ENCODE measurements at places on chromosomes 7 and 10.

GRCh38 chr10:117419921-117420320 is 44.7 kb upstream of the PDZD8 start:
- DNase-seq, result no peak

DNA sequence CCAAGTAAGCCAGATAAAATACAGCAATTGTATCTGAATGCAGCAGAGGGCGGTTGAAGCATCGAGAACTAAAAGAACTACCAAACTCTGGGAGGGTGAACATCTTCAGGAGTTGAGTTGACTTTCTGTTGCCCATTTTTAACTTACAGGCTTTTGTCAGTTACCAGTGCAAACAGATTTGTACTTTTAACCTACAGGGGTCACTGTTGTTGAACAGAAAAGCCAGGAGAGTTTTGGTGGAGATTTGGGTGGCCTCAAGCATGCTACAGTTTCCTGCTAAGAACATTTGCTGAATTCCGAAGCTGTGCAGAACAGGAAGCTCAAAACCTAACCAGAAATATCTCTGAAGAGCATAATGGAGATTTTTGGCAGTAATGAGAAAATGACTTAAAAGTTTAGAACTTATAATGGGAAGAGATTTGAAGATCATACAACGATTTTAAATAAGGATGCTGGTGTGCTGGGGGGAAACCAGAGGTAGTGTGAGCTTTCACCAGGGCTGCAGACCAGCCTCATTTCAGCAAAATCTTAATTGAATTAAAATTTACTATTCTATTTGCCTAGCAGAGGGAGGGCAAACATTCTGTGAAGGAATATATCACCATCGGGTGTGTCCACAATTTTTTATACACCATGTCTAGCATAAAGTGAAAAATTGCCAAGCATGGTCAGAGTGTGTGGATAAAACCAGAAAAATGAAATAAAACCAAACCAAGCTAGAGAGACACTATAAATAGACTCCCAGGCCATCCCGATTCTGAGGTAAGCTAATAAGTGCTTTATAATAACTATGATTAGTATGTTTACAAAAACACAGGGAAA is 208.6 kb upstream of the CCDC6 start:
- DNase-seq, result no peak

- no peak for DNase-seq
Observed at GRCh38 chr7:19080093-19080492, 37.3 kb downstream of the TWIST1 start.

GRCh38 chr10:33377658-33378025 is 43.2 kb upstream of the NRP1 start:
- DNase-seq, result no peak

DNA sequence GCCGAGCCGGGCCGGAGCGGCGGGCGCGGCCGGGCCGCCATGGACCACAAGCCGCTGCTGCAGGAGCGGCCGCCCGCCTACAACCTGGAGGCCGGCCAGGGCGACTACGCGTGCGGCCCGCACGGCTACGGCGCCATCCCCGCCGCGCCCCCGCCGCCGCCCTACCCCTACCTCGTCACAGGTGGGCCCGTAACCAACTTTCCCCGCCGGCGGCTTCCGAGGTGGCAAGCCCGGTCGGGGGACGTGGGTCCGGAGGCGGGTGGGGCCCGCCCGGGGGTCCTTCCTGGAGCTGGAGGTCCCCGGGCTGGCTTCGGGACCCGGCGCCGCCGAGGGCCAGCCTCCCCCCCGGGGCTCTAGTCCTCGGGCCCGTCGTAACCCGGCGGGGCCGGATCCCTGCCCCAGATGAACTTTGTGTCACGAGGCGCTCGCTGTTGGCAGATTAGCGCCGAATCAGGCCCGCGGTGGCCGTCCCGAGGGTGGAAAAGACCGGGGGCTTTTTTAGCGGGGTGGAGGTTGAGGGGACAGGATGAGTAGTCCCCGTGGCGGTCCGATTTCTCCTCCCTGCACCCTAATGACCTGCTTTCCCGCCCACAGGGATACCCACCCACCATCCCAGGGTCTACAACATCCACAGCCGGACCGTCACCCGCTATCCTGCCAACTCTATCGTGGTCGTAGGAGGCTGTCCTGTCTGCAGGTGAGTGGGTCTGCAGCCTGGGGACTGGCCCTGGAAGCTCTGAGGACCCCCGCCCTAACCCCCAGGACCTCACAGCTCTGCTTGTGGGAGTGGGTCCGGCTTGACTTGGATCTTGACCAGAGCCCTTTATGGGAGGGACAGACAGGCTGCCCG is 496 bp downstream of the BRI3 start:
- DNase-seq, result peak; percentile 24

DNA sequence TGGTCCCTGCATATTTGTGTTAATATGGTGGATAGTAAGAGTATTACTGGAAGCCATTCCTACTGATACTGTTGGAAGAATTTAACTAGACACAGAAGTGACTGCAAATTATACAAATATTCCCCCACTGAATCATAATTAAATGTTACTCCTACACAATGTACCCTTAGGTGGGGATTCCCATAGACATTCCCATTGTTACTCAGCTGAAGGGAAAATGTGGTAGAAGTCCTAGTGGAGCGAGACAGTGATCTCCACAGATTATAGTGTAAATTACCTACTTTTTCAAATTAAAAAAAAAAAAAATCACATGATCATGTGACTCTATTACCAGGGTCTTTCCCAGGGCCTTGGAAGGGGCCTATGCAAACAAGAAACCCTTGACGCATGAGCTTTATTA is 611.8 kb downstream of the LRMDA start:
- DNase-seq, result no peak

DNA sequence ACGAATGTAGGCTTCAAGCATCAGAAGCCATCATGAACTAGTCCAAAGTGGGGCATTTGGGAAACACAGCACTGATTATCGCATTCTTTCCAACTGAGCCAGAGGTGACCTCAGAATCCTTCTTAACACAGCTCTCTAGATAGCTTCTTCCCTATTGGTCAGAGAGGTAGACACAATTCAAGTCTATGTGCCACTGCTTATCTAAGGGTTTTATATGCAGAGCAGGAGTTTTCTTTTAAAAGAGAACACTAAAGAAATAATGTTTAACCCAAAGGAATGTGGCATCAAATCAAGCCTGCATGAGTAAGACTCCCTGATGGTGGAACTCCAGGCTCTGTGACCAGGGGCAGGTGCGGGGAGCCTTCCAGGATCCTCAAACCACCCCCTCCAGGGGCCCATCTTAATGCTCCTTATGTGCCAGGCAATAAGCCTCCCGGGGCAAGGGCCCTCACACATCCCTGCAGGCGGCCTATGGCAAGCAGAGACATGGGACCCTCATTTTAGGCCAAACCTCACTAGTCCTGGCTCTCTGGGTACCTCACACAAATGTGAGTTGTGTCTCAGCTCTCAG is 13.8 kb downstream of the HSPA12A start:
- DNase-seq, result no peak

DNA sequence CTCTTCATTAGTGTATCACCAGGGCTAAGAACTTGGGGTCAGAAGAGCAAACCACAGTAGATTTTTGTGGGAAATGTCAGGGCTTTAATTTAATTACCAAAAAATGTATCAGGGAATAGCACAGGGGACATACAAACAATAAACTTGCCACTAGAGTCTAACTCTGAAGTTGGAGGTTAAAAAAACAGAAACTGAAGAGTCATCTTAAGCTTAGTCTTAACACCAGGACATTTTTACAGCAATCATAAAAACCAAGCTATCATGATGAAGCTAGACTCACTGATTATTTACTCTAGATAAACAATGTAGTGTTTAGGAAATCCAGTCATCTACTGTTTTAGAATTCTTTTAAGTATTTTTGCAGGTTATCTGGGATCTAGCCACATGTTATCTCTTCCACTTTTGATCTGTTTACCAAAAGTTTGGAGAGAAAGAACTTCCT is 48.4 kb upstream of the GLI3 start:
- DNase-seq, result no peak

DNA sequence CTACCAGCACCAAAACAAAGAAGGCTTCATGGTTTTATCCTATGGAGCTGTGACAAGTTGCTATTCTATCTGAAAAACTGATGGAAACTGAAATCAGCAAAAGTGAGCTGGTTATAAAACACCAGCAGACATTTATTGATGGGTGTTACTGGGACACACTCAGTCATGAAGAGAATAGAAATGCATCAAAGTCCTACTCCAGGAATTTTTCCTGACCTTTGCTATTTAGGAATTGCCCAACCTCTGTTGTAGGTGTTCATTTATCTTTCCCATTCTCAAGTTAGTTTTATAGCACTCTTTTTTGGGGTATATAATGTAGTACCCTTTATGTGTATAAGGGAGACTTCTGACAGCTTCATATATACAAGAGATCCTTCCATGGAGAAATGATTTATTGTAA is 533.2 kb downstream of the REEP3 start:
- no peak for DNase-seq

- DNase-seq, result no peak
Observed at GRCh38 chr7:133021196-133021595, 60.7 kb downstream of the CHCHD3 start.

DNA sequence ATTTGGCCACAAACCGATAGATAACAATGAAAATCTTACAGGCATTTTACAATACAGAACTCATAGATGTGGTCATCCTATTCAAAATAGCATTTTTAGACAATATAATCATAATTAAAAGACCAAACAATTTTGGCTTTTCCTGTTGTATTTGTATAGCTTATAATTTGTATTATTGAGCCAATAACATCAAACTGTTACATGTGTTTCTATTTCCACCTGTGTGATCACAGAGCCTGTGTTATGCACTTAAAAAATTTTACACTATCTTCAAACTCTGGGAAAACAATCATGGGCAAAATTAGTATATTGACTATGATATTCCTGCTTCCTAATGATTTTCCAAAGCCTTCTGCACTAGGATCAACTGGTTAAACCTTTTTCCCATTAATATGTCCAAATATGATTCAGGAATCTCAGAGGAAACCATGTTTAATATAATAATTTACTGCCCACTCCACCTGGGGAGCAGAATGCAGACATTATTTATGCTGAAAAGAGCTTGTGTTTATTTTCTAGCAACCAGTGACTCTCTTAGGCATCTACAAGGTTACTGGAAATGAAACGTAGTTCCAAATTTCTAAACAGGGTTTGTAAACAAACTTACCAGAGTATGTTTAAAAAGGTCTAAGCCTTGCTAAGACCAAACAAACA is 1.7 kb downstream of the RHOBTB1 start:
- DNase-seq, result no peak

DNA sequence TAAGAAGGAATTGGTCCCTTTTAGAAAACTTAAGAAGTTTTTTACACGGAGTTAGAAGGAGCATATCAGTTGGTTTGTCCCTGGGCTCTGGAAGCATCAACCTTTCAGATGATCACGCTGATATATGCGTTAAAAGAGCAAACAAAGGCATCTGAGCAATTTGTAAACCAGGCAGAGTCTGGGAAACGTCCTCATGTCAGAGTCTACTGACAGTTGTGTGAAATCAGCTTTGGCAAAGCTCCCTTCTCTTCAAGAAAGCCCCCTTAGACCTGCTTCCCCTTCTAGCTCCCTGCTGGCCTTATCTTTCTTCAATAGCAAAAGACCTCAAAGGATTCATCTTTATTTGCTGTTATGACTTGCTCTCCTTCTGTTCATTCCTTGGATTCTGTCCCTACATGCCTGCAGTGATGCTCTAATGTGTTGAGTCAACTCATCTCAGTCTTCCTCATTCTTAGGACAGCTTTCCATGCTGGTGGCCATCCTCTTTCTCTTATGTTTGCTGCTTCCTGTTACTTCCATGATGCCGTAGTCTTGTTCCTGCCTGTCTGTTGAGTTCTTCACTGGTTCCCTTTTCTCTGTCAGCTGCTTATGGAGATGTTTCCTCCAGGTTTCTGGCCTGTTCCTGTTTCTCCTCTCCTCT is 106.5 kb upstream of the BMPER start:
- DNase-seq, result no peak

GRCh38 chr10:110670335-110670734 is 26.2 kb downstream of the RBM20 start:
- no peak for DNase-seq

GRCh38 chr10:71314028-71314693 is 4.9 kb upstream of the SLC29A3 start:
- DNase-seq, result peak; percentile 40

- no peak for DNase-seq
Observed at GRCh38 chr7:121938429-121938996, 65.6 kb downstream of the PTPRZ1 start.

DNA sequence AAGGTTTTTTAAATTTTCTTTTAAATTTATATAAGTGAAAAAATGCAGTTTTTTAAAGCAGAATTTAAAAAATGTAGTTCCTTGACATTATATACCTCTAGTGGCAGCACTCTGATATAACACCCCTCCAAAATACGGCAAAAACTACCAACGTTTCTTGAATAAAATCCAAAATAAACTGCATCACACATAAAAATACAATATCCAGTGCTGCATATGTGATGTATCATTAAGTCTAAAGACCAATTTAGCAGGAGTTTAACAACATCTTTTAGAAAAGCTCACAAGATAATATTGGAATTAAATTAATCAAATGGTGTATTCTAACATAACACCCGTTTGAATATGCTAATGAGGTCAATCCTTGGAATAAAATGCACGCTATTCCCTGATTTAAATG is 1.4 kb downstream of the TCERG1L start:
- no peak for DNase-seq

GRCh38 chr7:6435486-6436384 is 12.0 kb downstream of the DAGLB start:
- peak; percentile 86 for DNase-seq

GRCh38 chr7:141157138-141157765 is 83.4 kb downstream of the TMEM178B start:
- no peak for DNase-seq
